ENCODE measurements at places on chromosomes 6 and 20.

DNA sequence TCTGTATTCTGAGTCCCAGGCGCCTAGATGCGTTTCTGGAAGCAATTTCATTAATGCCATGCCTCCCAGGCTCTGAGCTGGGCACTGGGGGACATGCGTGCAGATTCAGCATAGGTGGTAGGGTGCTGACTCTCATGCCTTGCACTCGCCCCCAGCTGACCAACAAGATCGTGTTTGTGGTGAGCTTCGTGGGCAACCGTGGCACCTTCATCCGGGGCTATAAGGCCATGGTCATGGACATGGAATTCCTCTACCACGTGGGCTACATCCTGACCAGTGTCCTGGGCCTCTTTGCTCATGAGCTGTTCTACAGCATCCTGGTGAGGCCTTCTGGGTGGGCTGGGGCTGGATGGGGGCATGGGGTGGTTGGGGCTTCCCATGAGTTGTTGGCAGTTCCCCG lies 21.6 kb downstream of the UQCC2 start:
- DNase-seq: no peak

DNA sequence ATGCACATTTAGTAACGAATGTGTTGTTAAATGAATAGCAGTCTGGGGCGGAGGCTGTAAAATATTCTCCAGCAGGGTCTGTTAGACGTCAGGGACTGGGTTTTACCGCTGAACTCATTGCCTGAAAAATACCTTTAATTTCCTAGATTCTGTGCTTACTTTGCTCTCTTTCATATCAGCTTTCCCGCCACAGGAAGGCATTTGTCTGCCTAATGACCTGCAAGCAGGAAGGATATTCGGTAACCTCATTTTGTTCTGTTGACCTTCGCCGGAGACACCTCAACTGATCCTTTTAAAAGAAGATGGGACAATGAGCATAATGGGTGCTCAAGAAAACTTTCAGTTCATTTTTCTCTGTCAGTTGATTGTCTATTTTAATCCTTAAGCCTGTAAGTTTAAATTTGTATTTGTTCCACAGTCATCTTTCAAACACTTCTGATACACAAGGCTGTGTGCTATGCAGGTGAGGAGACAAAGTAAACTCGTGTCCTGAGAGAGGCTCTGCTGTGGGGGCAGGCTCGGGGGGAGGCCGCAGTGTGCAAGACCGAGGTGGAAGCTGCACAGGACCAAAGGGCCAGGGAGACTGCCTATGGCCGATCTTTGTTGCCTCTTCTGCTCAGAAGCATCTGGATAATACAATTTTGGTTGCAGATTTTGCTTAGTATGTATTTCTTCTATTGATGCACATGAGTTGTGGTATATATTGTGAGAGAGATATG lies 27.4 kb upstream of the SIM1 start:
- DNase-seq: no peak

GRCh38 chr6:35473075-35473849 lies 5.1 kb downstream of the RPL10A start:
- DNase-seq: no peak

GRCh38 chr6:161542346-161542980 lies 268.6 kb upstream of the AGPAT4 start:
- DNase-seq: no peak

DNA sequence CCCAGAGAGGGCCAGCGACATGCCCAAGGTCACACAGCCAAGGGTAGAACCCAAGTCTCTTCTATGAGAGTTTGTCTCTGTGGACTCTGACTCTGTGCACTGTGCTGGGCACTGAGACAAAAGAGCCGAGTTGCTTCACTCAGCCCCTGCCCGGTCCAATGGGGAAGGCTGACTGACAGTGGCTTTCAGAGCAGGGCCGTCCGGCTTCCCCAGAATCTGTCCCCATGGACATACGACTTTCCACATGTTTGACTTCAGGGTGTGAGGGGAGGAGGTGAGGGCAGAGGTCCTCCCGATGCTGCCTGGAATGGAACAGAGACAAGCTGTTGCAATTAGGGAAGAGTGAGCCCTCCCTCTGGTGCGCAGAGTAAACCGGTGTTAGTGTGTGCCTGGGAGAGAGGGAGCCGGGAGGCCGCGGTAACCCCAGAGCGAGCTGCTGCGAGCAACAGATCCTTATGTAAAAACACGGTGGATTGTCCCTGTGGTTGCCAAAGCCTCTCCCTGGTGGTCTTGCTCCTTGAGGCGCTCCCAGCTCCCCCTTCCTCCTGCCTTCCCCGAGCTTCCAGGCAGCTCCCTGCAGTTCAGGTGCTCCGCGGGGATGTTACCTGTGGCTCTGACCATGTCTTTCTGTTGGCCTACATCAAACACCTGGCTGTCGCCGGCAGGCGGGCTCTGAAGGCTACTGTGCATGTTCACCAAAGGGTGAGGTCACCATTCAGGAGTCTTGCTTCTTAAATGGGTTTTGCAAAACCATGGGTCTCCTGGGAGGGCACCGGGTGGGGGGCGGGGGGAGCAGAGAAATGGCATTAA lies 672 bp downstream of the SIRPA start:
- no peak for DNase-seq

GRCh38 chr6:93679836-93680235 lies 260.5 kb upstream of the EPHA7 start:
- DNase-seq: no peak

DNA sequence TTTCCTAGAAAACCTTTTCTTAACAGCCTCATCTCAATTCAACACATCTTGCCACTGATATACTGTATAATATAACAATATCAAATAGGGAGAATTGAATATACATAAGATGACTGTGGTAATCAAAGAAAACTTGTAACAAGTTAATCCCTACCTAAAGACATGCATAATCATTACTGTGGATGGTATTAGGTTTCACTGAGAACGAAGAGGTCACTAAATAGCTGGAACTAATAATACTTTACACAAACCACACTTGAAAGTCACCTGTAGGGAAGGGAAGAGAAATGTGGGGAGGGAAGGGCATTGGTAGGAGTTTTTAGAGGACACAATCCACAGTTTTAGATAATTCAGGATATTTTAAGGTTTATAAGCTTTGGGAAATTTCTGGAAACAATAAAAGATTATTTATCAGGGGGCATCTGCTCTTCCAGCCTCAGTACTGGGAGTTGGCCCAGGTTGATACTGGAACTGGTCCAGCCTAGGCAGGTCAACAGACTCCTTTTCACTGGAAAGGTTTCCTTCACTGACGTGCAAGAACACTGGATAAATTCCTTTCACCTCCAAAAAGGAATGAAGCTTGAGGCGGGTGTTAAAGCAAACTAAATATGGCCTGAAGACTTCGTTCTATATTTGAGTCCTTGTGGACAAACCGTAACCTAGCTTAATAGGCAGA lies 44.0 kb downstream of the MAP7 start:
- DNase-seq: no peak

DNA sequence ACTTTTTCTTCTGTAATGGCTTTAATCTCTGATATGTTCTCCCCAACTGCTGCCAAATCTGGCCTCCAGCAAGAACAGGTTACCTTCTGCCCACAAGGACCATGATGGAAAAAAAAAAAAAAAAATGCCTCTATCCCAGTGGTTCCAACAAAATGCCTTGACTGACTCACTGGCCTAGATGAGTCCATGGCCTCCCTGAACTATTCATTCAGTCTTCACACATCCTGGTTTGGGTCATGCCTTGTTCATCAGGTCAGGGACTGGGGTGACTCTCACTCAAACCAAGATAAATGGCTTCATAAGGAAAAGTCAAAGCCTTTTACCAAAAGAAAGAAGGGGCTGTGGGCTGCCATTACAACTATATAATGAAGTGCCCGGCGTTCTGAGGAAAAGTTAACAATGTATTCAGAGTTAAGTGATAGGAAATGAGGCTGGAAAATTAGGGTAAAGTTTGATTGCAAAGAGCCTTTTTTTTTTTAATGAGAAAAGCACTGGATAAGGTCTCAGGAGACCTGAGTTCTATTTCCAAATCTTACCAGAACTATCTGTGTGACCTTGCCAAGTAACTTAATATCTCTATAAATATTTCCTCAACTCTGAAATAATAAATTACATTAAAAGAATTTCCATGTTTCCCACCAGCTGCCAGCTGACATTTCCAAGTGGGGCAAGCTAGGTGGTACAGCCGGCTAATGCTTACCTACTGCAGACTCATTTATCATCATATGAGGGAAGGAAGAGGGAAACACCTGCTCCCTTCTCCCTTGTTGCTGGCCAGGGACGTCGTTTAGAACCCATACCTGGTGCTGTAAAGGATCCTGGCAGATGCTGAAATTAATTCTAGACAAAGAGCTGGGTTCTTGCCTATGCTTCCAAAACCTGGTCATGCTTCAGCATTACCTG lies 380.0 kb upstream of the MARCKS start:
- DNase-seq: no peak

DNA sequence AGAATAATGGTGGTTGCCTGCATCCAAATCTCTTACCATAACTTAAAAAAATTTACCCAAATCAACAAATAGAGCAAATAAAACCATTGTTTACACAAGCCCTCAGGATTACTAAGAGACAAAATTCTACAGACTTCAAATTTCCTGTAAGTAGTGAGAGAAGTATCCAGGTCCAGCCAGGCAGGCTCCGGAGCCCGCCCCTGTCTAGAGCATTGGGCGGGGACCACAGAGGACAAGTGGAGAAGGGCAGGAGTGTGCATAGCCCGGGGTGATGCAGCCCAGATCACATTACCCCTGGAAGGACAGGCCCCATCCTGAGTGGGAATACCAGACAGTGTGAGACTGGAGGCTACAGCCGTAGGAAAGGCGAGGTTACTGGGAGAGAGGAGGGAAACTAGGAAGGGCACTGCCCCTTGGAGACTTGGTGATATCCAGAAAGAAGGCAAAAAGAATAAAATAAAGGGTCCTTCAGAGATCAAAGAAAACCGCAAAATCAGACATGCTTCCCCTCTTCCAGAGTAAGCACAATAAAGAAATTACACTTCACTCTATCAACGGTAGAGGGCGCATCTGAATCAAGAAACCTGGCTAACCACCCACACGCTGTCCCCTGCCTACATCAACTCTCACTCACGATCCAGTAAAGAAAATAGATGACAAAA lies 26.6 kb downstream of the RIN2 start:
- DNase-seq: peak; percentile 75

Data from hindlimb muscle (tissue), 1 donor.